ENCODE measurements at places on chromosomes 6 and 20.
A peak's percentile ranks its signal among the peaks of the same experiment; 100 is the strongest.

GRCh38 chr20:37670351-37670791, 23.5 kb upstream of the CTNNBL1 start:
- ATAC-seq = peak; percentile 93

DNA sequence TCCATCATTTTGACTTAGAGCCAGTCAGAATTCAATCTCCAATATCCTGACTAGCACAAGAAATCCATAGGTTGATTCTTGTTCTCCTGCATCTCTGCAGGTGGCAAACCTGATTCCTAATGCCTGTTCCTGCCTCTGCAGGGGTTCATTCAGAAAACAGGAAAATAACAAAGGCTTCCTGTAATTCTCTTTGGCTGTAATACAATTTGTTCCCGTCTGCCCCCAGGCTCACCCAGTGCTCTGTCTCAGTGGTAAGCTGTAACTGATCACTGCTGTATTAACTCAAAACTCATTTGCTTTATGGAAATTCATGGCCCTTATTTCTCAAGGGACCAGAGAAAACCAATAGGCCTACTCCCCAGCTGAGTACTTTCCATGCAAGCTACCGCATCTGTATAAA, 88.6 kb downstream of the OPRM1 start:
- no peak for ATAC-seq

DNA sequence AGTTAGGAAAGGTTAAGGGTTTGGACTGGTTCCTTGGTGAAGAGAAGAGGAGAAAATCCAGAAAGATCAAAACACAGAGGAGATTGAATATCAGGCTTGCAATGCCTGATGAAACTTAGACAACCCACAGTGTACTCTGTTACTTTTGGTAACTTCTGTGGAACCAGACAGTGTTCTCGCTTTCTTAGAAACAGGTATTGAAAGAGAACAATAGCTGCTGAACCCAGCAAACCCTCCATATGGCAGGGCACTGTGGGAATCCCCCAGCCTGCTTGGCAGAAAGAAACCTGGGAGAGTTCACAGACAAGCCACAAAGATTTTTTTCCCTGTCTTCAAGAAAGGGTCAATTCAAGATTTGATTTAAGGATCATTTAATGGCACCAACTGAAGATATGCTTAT, 342.8 kb downstream of the FOXA2 start:
- ATAC-seq = no peak

- peak; percentile 52 for ATAC-seq
Observed at GRCh38 chr6:148509119-148509799, 166.6 kb downstream of the SASH1 start.

GRCh38 chr6:91590191-91590590, 1003.3 kb upstream of the MAP3K7 start:
- ATAC-seq = no peak

DNA sequence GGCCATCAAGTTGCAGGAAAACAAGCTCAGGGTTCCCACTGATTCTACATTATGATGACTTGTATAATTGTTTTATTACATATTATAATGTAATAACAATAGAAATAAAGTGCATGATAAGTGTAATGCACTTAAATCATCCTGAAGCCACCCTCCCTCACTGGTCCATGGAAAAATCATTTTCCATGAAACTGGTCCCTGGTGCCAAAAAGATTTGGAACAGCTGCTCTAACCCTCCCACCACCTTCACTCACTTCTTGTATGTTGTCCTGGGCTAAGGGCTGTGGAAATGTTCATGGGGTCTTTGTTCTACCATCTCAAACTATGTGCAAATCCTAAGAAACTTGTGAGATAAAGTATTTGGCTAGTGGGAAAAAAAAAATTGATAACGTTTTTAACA, 133.8 kb downstream of the LRRC1 start:
- ATAC-seq = no peak

GRCh38 chr20:47688385-47689381, 96.6 kb downstream of the SULF2 start:
- no peak for ATAC-seq

DNA sequence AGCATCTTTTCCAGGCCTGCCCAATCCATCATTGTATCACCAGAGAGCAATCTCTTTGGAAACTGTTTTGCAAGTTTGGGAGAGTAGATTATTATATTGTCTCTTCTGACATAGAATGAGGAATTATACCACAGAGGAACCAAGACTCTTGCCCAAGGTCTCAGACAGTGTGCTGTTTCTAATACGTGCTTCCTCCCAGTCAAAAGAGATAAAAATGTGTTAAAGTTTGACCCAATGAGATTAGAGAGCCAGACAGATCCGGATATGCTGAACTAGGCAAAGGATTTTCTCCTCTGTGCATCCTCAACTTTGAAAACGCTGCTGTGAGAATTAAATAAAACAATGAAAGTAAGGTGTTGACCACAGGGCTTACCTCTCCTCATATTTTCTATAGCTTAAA, 18.6 kb upstream of the NT5E start:
- ATAC-seq = no peak

GRCh38 chr6:6474170-6474920, 114.2 kb upstream of the LY86 start:
- no peak for ATAC-seq

DNA sequence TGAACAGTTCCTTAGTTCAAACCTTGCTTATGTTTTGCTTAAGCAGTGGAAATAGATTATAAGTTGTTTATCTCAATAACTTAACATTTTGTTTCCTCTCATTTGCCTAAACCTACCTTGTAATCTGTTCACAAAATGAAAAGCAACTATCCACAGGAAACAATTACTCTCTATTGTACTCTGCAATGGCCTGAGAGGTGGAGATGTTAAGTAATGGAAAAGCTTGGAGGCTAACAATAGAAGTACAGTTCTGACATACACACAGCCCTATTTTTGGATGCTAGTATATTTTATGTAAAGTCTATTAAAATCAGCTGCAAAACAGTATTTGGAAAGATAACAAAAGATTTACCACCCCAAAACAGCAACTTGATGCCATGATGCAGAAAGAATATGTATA, 82.1 kb downstream of the TINAG start:
- no peak for ATAC-seq

DNA sequence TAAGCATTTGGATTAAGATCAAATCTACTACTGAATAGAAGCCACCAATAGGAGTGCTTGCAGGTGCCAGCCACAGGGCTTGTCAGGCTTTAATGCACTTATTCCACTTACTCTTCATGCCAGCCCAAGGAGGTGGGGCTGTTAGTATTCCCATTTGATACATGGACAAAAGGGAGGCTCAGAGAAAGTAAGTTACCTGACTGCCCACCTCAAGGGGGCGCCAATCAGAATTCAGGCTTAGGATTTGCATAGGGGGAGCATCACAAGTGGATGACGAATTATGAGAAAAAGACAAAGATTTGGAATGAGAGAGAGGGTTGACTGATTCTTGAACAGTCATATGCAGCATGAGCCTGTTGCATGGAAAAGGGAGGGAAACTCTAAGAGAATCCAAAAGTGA, 188.4 kb upstream of the TSHZ2 start:
- no peak for ATAC-seq

DNA sequence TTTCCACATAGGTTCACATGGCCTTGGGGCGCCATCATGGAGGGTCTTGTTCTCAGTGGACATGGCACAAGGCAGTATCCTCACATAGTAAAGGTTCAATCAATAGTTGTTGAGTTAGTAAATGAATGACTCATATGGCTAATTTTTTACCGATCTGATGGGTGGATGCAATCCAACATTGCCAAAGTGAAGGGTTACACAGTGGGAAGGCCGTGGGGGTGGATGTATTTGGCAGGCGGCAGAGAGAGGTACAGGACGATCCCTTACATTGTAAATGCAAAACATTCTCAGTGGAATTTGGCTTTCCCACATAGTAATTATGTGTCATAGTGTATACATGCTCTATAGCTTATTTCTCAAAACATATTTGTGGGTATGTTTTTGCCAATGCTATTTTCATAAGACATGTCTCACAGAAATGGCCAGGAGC, 21.0 kb upstream of the PDE7B start:
- ATAC-seq = no peak

DNA sequence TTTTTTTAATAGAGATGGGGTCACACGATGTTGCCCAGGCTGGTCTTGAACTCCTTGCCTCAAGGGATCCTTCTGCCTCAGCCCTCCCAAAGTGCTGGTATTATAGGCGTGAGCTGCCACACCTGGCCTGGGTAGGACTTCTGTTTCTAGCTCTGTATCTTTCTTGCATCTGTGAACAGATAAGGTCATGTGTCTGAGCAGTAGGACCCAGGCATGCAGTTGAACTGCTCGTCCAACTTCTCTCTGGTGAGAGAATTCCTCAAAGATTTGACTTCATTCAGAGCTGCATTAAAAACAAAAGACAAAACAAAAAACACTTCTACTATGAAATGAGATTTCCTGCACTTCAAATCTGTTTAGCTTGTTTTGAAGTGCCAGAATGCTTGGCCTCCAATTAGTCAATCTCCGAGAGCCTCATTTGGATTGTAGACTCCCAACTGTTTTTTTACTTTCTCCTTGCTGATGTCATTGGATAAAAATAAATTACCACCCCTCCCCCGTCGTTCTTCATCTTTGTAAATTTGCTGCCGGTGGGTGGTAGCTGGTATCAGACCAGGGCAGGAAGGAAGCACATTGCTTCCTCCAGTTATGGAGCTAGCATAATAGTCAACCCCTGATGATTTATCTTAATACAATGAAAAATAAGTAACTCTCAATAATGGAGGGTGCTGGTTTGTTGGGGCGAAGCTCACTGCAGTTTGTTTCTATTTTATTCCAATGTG, 17.6 kb downstream of the CD109 start:
- peak; percentile 12 for ATAC-seq

DNA sequence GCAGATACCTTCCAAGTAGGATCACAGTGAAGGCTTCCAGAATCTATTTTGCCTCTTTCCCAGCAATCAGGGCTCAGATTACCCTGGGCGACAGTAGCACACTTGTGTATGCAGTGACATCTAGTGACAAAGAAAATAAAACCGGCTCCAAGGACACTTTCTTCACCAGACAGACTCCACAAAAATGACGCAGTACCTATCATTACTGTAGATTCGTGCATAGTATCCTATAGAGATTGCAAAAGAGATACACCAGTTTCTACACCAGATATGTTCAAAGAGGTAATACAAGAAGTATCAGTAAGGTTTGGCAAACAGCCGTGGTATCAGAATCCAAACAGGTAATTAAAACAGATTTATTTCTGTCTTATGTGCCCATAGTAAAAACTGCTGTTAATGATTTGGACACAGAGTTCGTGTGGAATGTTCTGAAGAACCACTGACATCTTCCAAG, 600.4 kb upstream of the JAG1 start:
- peak; percentile 98 for ATAC-seq

DNA sequence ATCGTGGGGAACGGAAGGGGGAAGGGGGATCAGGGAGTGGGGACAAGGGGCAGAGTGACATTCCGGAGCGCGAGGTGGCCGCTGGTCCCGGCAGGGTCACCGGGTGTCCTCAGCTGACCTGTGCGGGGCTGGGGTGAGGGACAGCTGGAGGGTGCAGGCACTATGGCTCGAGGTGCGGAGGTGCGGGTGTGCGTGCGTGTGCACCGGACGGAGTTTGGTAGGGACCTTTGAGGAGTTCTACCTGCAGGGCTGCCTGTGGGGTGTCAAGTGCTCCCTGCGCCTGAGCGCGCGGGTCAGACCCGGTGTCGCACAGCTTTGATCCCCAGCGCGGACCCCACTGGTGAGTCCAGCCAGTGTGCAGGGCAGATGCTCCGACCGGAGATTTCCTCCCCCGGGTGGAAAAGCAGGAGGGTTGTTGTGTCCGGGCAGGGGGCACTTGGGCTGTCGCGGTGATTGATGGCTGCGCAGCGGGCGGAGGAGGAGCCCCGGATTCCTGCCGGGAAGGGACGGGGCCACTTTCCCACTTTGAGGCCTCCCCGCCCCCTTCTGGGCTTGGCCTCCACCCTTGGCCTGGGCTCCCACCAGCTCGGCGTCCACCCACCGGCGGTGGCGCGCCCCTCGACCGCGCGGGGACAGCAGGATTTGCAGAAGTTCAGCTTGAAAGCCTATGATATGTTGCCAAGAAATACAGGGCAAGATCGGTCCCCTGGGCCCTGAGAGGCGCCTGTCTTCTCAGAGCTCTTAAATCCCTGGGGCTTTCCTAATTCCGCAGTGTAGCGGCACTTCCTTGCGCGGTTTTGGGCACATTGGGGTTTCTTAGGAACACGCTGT, 658 bp downstream of the RIN2 start:
- peak; percentile 48 for ATAC-seq

GRCh38 chr6:96304997-96305396, 216.6 kb upstream of the UFL1 start:
- no peak for ATAC-seq

DNA sequence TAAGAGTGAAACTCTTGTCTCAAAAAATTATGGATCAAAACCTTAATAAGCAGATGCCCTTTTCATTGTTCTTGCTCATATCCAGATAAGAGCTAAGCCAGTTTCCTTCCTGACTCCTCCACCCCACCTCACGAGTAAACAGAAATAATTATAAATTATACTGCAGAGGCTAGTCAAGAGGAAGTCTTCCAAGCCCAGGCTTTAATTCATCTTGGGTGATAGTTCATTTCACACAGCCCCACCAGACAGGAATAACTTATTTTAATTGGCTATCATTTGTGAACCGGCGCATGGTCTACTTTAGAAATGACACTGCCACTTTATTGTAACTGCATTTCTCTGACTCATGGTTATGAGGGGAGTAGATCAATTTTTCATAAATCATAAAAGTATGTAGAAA, 102.0 kb downstream of the BTBD3 start:
- no peak for ATAC-seq

GRCh38 chr6:107064579-107065065, 36.6 kb downstream of the MTRES1 start:
- peak; percentile 70 for ATAC-seq

GRCh38 chr6:20302702-20303251, 90.5 kb upstream of the MBOAT1 start:
- ATAC-seq = peak; percentile 40

DNA sequence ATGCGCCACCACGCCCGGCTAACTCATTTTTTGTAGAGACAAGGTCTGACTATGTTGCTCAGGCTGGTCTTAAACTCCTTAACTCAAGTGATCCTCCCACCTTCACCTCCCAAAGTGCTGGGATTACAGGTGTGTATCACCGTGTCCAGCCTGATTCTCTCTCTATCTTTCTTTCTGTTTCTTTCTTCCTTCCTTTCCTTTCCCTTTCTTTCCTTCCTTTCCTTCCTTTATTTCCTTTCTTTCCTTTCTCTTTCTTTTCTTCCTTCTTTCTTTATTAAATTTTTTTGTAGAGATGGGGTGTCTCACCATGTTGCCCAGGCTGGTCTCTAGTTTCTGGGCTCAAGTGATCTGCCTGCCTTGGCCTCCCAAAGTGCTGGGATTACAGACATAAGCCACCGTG, 38.7 kb upstream of the MTHFD1L start:
- ATAC-seq = no peak

DNA sequence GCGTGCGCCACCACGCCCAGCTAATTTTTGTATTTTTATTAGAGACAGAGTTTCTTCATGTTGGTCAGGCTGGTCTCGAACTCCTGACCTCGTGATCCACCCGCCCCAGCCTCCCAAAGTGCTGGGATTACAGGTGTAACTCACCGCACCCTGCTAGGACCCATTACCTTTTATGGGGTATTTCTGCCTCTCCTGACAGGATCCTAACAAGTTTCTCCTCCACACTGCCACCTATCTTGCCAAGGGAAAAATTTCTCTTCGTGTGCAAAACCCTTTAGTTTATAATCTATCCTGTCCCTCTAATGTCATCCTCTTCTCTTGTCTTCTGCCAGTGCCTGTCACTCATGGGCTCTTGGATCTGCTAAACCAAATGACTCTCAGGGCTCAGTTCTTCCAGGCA, 1.9 kb downstream of the STMND1 start:
- ATAC-seq = no peak

Data from SK-N-SH treated with all-trans-retinoic acid at 6 μM for 48 hours (cell line).